ENCODE measurements at places on chromosomes 7 and 10.

- no peak for DNase-seq
Measured at GRCh38 chr10:5581670-5582566, 57.2 kb downstream of the CALML3 start.

DNA sequence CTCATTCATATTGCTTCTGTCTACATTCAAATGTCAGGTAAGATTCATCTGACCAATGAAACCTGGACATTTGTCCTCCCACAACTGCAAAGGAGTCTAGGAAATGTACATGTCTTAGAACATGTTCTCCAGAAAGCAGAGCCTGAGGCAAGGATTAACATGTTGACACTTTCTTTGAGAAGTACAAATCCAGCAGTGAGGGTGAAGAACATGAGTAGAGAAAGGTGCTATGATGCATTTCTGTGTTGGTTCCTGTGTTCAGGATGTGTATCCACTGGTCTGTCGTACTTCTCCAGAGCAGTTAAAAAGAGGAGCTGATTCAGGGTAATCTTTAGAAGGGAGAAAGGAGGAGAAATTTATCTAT is 146.0 kb upstream of the AGR3 start:
- no peak for DNase-seq

DNA sequence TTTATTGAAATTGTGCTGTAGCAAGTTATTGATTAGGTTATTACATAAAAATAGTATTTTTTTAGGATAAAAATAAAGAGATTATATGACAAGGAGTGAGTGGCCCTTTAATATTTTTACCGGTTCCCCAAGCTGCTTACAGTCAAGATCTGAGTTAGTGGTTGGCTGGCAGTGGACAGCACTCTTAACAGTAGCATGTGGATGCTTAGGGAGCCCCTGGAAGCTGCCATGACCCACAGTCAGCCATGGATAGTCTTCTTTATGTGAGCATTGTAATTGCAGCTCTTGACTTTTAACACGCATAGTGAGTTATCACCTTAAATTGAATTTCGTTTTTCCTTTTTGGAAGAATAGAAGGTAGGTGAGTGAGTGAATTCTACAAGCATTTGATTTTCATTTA is 22.1 kb downstream of the RAB18 start:
- DNase-seq: no peak

GRCh38 chr10:129659508-129660268 is 192.6 kb downstream of the MGMT start:
- no peak for DNase-seq

- no peak for DNase-seq
Measured at GRCh38 chr10:22984066-22984465, 56.2 kb downstream of the ARMC3 start.

GRCh38 chr10:352476-353235 is 217.4 kb downstream of the ZMYND11 start:
- DNase-seq: no peak

- DNase-seq: no peak
Measured at GRCh38 chr7:81473236-81473635, 296.6 kb downstream of the HGF start.

GRCh38 chr10:34748767-34749166 is 66.3 kb downstream of the PARD3 start:
- DNase-seq: no peak

DNA sequence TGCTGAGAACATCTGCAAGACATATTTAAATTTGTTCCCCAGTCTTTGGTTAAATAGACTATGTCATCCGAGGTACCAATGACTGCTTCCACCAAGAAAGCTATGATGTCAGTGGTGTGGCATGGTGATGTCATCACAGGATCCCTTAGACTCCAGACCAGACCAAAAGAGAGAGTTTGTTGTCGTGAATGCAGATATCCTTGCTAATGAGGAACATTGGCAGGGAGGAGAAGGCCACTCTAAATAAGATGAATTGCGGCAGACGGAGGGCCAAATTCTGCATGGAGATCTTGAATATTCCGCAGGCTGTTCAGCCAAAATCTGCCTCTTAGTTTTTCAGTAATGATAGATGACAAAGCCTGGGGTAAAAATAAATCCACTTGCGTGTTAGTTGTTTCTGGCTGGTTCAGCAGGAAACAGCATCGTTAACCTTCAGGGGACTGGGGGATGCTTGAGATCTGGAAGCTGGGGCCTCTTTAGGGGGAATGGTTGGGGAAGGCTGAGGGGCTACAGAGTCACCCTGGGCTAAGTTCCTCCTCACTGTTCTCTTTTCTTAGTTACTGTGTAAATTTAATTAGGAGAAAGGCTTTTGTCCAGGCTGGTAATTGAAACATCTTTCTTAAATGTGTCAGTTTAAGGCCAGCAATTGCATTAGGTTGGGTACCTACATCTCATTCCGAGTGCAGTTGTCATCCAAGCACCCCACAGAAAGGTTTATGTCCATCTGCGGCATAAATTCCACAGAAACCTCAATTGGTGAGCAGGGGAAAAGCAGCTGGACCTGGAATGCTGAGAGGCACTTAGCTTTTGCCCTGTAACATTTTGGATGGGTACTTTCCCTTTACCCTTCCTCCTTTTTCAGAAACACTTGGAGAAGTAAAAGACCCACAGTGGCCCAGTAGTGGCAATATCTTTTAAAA is 11.6 kb upstream of the CAMK1D start:
- DNase-seq: no peak

DNA sequence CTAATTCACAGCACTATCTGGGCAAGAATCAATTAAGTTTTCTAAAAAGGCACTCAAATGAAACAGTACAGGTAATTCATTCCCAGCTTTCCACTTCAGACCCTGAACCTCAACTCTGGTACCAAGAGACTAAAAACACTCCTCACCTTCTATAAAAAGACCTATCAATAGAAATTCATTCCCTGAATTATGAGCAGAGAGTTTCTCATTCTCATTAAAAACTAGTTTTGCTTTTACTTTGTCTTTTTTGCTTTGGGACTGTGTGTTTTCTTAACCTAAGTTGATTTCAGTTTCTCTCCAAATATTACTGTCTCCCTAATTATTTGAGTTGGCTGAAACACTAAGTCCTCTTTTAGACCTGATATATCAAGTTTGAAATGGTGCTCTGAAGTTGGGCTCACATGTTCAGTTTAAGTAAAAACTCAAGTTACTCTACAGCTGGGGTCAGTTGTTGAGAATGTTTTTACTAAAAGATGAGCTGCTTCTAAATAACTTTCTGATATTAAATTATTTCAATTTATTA is 189.5 kb downstream of the JAZF1 start:
- no peak for DNase-seq

GRCh38 chr10:25675615-25676014 is 258.4 kb upstream of the MYO3A start:
- no peak for DNase-seq

GRCh38 chr7:134422008-134422407 is 36.9 kb downstream of the AKR1B1 start:
- DNase-seq: no peak

- DNase-seq: no peak
Measured at GRCh38 chr10:122115874-122116273, 126.9 kb downstream of the TACC2 start.

GRCh38 chr10:17154116-17154515 is 24.5 kb upstream of the CUBN start:
- no peak for DNase-seq

- no peak for DNase-seq
Measured at GRCh38 chr10:104081998-104082397, 3.7 kb downstream of the COL17A1 start.

GRCh38 chr7:22900101-22900500 is 77.5 kb upstream of the TOMM7 start:
- DNase-seq: no peak

- no peak for DNase-seq
Measured at GRCh38 chr10:46237815-46238510, 48.8 kb upstream of the ANTXRL start.

DNA sequence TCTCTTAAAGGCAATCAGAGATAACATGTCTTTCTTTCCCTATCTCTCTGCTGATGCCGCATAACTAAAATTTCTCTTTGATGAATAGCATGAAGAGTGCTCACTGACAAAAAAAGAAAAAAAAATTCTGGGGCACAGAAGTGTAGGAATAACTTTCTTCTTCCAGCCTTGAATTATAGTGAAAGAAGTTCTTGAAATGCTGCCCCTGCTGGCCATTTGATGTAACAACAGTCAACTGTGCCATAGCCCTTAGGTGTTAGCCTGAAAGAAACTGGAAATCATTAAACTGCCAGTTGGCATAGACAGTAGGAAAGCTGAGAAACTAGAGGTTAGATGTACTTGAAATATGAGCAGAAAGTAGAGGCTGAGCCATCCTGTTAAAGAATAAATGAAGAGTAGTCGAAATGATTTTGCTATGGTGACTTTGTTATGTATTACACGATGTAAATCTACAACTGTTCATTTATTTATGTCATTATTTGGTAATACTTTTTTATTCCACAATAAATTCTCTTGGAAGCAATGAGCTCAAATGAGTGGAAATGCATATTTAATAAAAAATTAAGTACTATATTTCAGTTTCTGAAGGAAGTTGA is 48.3 kb upstream of the FAM171A1 start:
- DNase-seq: no peak

DNA sequence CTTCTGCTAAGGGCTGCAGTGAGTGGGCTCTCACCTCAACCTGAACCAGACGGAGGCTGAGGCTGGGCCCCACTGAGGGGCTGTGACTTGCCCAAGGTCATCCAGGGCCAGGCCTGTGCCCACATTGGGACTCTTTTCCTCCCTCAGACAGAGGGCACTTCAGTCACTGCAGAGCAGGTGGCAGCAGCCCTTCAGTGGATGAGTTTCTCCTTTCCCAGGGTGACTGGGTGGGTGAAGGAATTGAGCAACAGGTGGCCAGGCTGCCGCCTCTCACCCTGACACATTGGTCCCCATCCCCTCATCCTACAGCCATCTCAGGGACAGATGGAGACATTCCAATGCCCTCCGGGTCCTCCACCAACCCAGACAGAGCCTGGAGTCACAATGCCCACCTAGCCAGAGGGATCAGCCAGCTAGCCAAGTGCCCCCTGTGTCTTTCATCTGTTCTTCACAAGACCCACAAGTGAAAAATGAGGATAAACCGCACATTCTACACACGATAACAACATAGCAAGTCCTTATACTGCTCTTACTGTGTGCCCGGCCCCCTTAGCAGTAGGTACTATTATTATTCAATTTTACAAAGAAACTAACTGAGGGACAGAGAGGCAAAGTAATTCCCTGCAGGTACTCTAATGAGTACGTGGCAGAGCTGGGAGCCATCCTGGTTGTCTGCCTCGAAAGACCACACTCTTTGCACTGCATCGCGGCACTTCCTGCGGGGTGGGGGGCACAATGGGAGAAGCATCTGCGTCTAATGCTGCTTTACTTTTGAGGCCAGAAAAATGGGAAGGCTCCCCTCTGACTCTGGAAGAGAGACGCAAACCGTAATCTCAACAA is 1.7 kb upstream of the SLC18A3 start:
- DNase-seq: no peak

Measured in esophagus squamous epithelium (tissue), 5 donors.